Spleen (tissue), 13 donors: ENCODE measurements at places on chromosomes 3 and 15. TPM values are rescaled to one million over a fixed set of nuclear protein-coding genes. Genes with fewer than 3 reads are reported as not detected.

Gene AADAC
- polyA plus RNA-seq: not detected

DNA sequence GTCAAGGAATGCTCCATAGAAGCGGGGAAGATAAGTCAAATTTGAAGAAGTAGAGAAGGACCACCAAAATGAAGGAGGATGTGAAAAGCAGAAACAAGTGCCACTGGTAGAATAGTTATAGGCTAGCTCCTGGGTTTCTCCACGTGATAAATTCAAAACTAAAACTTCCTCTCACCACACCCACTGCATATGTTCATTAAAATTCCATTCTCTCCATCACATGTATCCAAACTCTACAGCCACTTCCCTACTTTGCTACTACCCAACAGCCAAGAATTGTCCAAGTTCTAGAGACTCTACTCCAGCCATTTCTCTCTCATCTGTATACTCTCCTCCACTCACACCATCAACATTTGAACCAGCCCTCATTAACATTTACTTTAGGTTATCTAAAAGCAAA lies 60.5 kb downstream of the COL8A1 start:
- no peak overlapping the region for H3K4me3 ChIP-seq
- H3K27me3 ChIP-seq: no peaks in the 10 kb centered on the region
- no peaks in the 10 kb centered on the region for H3K36me3 ChIP-seq

Gene OXTR
- 0.39 TPM for polyA plus RNA-seq

- DNase-seq: no peak
- H3K4me1 ChIP-seq: no peaks in the 10 kb centered on the region
- no peaks in the 10 kb centered on the region for H3K27me3 ChIP-seq
- no peak overlapping the region for H3K4me3 ChIP-seq
- H3K27ac ChIP-seq: no peak overlapping the region
These were observed 40.2 kb downstream of the SUCLG2 start for GRCh38 chr3:67614195-67614594.

Gene B3GNT5
- 1.0 TPM for polyA plus RNA-seq

Gene STXBP5L
- polyA plus RNA-seq: not detected

DNA sequence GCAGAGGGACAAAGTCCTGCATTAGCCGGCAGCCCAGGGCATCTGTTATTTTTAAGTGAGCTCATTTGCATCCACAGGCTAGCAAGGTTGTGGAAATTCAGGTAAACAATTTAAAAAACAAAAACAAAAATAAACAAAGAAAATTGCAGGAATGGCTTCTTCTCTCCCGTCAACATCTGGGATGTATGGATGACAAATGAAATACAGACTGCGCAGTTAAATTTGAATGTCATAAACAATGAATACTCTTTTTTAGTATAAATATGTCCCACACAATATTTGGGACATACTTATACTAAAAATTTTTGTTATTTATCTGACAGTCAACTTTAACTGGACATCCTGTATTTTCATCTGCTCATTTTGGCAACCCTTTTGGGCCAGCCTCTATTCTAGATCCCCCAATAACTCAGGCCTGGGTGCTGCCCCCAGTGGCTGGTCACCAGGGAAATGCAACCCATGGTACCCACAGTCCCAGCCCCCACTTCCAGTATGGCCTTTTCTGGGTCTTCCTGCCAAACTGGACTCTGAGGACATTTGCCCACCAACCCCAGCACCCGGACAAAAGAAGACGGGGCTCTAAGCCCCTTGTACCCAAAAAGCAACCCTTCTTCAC lies 12.7 kb downstream of the GRM2 start:
- no peak overlapping the region for H3K4me3 ChIP-seq
- DNase-seq: no peak
- no peak overlapping the region for H3K27ac ChIP-seq
- no peaks in the 10 kb centered on the region for H3K4me1 ChIP-seq
- no peaks in the 10 kb centered on the region for H3K36me3 ChIP-seq
- H3K27me3 ChIP-seq: no peaks in the 10 kb centered on the region

- DNase-seq: no peak
- H3K27ac ChIP-seq: no peak overlapping the region
- no peak overlapping the region for H3K4me3 ChIP-seq
- H3K36me3 ChIP-seq: no peaks in the 10 kb centered on the region
These were observed 304.4 kb upstream of the C2CD4B start for GRCh38 chr15:62469478-62469873.

Gene CATSPER2
- polyA plus RNA-seq: 9.7 TPM

GRCh38 chr15:52805351-52806283 lies 15.5 kb upstream of the ONECUT1 start:
- H3K27ac ChIP-seq: no peak overlapping the region
- peaks cover 77% of the 10 kb centered on the region for H3K27me3 ChIP-seq
- peaks cover 35% of the 10 kb centered on the region for H3K4me1 ChIP-seq
- H3K4me3 ChIP-seq: peak overlapping the region; percentile 36
- no peaks in the 10 kb centered on the region for H3K36me3 ChIP-seq
- DNase-seq: peak; percentile 74

DNA sequence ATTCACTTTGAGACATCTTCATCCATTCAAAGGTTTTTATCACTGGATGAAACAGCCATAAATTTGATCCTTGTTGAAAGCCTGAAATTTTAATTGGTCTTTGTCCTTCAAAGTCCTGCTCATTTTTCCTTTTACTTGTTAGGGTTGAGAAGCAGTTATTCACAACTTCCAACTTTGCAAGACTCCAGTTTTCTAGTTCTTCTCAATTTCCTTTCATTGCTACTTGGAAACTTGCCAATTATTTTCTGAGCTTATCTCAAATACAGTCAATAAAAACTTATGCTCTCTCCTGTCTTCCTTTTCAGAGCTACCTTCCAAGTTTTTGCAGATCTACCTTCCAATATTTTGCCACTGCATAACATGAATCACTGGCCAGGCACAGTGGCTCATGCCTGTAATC lies 23.7 kb upstream of the CD276 start:
- H3K4me1 ChIP-seq: no peaks in the 10 kb centered on the region
- H3K27ac ChIP-seq: no peak overlapping the region
- H3K27me3 ChIP-seq: no peaks in the 10 kb centered on the region
- no peaks in the 10 kb centered on the region for H3K36me3 ChIP-seq
- H3K4me3 ChIP-seq: no peak overlapping the region
- DNase-seq: no peak

- no peak overlapping the region for H3K4me3 ChIP-seq
- peaks cover 16% of the 10 kb centered on the region for H3K4me1 ChIP-seq
- no peak for DNase-seq
- H3K36me3 ChIP-seq: peaks cover 34% of the 10 kb centered on the region
- peak overlapping the region; percentile 80 for H3K27ac ChIP-seq
- no peaks in the 10 kb centered on the region for H3K27me3 ChIP-seq
These were observed 600.8 kb downstream of the FOXP1 start for GRCh38 chr3:70982700-70983140.

GRCh38 chr15:42068601-42069000 lies 25.8 kb downstream of the PLA2G4D start:
- H3K27me3 ChIP-seq: no peaks in the 10 kb centered on the region
- H3K27ac ChIP-seq: no peak overlapping the region
- no peak overlapping the region for H3K4me3 ChIP-seq
- H3K4me1 ChIP-seq: no peaks in the 10 kb centered on the region
- H3K36me3 ChIP-seq: no peaks in the 10 kb centered on the region

GRCh38 chr15:65110676-65111292 lies 4.2 kb downstream of the UBAP1L start:
- H3K27ac ChIP-seq: no peak overlapping the region
- no peaks in the 10 kb centered on the region for H3K27me3 ChIP-seq
- DNase-seq: no peak
- no peak overlapping the region for H3K4me3 ChIP-seq

Gene GOLGA6D
- not detected for polyA plus RNA-seq

- H3K27ac ChIP-seq: no peak overlapping the region
- H3K36me3 ChIP-seq: no peaks in the 10 kb centered on the region
- no peak for DNase-seq
- no peaks in the 10 kb centered on the region for H3K4me1 ChIP-seq
These were observed 294.0 kb downstream of the RORA start for GRCh38 chr15:60935130-60935529.

GRCh38 chr15:88391700-88392099 lies 75.5 kb downstream of the MRPL46 start:
- no peak overlapping the region for H3K4me3 ChIP-seq
- H3K27ac ChIP-seq: no peak overlapping the region
- peaks cover 13% of the 10 kb centered on the region for H3K27me3 ChIP-seq
- DNase-seq: no peak

- H3K4me1 ChIP-seq: peaks cover 29% of the 10 kb centered on the region
- DNase-seq: peak; percentile 47
- no peak overlapping the region for H3K4me3 ChIP-seq
These were observed 5.2 kb downstream of the C15orf62 start for GRCh38 chr15:40775007-40775406.

- H3K27me3 ChIP-seq: no peaks in the 10 kb centered on the region
- no peak for DNase-seq
- H3K4me3 ChIP-seq: no peak overlapping the region
- no peaks in the 10 kb centered on the region for H3K4me1 ChIP-seq
- no peak overlapping the region for H3K27ac ChIP-seq
These were observed 244.2 kb downstream of the PTPRG start for GRCh38 chr3:61805510-61806080.

- no peak for DNase-seq
- no peaks in the 10 kb centered on the region for H3K27me3 ChIP-seq
- no peak overlapping the region for H3K4me3 ChIP-seq
- H3K36me3 ChIP-seq: no peaks in the 10 kb centered on the region
- H3K27ac ChIP-seq: no peak overlapping the region
These were observed 90.5 kb upstream of the LRRN1 start for GRCh38 chr3:3708769-3709115.

GRCh38 chr3:41881233-41881821 lies 80.6 kb downstream of the ULK4 start:
- no peaks in the 10 kb centered on the region for H3K4me1 ChIP-seq
- H3K27me3 ChIP-seq: no peaks in the 10 kb centered on the region
- H3K27ac ChIP-seq: no peak overlapping the region
- no peaks in the 10 kb centered on the region for H3K36me3 ChIP-seq

DNA sequence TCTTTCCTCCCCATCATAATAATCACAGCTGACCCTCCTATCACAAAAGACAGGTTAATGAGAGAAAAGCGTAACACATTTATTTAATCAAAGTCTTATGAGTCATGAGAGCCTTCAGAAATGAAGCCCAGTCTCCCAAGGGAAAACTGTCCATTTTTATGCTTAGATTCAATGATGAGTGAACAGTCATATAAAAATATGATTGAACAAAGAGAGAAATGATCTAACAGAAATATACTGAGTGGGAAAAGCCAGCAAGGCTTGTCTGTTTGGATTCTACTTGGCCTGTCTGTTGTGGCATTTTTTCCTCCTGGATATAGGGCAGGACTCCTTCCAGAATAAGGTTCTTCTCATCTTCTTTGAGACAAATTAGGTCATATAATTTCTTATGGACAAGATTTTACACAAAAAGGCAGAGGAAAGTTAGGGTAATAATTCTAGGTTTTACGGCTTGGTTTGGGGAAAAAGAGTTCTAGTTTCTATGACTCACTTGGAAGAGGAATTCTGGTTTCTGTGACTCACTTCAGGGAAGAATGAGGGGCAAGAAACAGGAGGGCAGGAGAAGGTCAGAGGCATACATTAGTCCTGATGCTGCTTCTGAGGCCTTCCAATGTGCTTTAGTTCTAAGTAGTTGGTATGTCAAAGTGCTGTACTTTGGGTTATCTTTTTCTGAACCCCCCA lies 534.2 kb downstream of the ZIC1 start:
- H3K4me1 ChIP-seq: no peaks in the 10 kb centered on the region
- no peak overlapping the region for H3K27ac ChIP-seq
- no peaks in the 10 kb centered on the region for H3K27me3 ChIP-seq

DNA sequence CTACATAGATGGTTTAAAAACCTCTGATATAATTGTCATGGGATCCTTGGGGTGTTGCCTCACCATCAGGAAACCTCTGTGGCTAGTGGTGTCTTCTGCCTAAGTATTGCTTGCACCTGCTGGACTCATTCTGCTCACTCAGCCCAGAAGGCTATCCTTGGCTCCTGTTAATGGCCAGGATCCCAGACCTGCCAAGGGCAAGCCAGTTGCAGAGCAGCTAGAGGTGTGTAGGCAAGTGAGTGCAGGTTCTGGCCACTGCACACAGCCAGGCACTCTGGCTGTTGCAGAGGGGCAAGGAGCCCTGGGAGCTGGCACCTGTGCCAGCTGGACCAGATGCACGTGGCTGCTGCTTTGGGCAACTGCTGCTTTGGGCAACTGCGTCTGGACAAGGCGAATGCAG lies 1125.8 kb downstream of the SI start:
- H3K36me3 ChIP-seq: no peaks in the 10 kb centered on the region
- no peaks in the 10 kb centered on the region for H3K4me1 ChIP-seq
- DNase-seq: no peak
- no peaks in the 10 kb centered on the region for H3K27me3 ChIP-seq

Gene TRH
- not detected for polyA plus RNA-seq

- no peak overlapping the region for H3K4me3 ChIP-seq
- H3K27ac ChIP-seq: no peak overlapping the region
- H3K4me1 ChIP-seq: peaks cover 45% of the 10 kb centered on the region
- H3K36me3 ChIP-seq: no peaks in the 10 kb centered on the region
- no peak for DNase-seq
- peaks cover 68% of the 10 kb centered on the region for H3K27me3 ChIP-seq
These were observed 1.6 kb upstream of the SHOX2 start for GRCh38 chr3:158107605-158108444.

Gene MYO5C
- 0.53 TPM for polyA plus RNA-seq

DNA sequence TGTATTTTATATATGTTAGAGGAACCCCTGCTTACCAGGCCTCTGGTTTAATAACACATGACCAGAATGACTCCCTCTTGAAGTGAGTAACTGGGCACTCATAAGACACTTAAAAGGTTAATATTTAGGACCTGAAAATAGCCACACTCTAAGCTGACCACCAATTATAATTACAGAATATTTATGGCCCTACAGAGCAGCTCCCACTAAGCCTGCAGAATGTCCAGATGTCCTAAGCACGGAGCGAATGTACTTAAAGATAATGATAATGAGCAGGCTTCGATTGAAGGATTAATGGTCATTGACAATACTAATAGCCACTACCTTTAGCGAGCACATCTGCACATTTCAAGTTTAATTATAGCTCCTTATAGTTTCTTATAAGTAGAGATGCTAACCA lies 22.8 kb upstream of the KCTD6 start:
- no peaks in the 10 kb centered on the region for H3K36me3 ChIP-seq
- H3K27me3 ChIP-seq: no peaks in the 10 kb centered on the region
- peaks cover 25% of the 10 kb centered on the region for H3K4me1 ChIP-seq
- no peak for DNase-seq
- H3K27ac ChIP-seq: no peak overlapping the region
- H3K4me3 ChIP-seq: no peak overlapping the region

DNA sequence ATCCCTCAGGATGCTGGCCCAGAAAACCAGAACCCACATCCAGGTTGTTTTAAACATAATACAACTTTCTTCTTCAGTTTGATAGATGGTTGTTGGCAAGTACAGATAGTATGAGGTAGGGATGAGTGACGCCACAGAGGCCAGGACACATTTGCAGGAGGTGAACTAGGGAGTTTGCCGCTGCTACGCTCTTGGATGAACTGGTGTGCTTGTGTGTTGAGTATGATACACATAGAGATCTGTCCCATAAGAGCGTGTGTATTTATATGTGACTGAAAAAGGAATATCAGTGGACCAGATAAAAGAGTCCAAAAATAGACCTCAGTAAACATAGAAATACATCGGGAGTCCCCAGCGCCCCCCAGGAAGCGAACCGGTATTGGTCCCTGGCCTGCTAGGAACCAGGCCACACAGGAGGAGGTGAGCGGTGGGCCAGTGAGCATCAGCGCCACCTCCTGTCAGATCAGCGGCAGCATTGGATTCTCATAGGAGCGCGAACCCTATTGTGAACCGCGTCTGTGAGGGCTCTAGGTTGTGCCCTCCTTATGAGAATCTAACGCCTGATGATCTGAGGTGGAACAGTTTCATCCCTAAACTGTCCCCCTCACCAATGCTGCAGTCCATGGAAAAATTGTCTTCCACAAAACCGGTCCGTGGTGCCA lies 98.1 kb downstream of the LRRK1 start:
- H3K27me3 ChIP-seq: no peaks in the 10 kb centered on the region
- H3K4me3 ChIP-seq: no peak overlapping the region
- peaks cover 8% of the 10 kb centered on the region for H3K36me3 ChIP-seq
- peak; percentile 64 for DNase-seq
- no peak overlapping the region for H3K27ac ChIP-seq

Gene TEX55
- polyA plus RNA-seq: not detected
